ENCODE measurements at places on chromosomes 3 and 15.

DNA sequence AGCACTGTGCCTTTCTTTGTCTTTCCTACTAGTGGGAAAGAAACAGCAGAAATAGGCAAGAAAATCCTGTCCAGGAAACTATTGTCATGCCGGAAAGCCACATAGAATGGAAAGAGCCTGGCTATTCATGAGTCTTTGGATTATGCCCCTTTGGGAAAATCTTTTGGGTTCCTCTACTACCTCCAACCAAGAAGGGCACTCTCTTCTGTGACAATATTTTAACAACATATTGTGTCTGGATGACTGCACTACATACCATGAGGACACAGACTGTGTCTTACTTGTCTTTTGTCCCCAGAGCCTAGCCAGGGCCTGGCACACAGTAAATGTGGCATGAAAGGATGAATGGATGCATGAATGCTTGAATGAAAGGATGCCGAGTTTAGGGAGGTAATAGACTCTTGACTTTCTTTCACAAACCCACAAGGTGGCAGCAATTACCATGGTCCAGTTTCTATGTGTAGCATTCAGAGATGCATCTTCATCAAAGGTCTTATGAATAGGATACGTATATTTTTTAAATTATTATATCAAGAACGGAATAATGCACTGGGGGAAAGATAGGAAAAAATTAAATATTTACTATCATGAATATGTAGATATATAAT, 30.3 kb downstream of the ARL14 start:
- H3K4me3 ChIP-seq, result no peak overlapping the region
- no peaks in the 10 kb centered on the region for H3K27me3 ChIP-seq
- no peak overlapping the region for H3K27ac ChIP-seq
- no peaks in the 10 kb centered on the region for H3K36me3 ChIP-seq
- no peaks in the 10 kb centered on the region for H3K4me1 ChIP-seq

GRCh38 chr15:62792986-62793751, 249.4 kb upstream of the TPM1 start:
- H3K4me1 ChIP-seq, result no peaks in the 10 kb centered on the region
- H3K27me3 ChIP-seq, result no peaks in the 10 kb centered on the region
- no peak overlapping the region for H3K27ac ChIP-seq
- no peak for DNase-seq

GRCh38 chr15:66508293-66508883, 3.3 kb downstream of the ZWILCH start:
- DNase-seq, result no peak
- no peaks in the 10 kb centered on the region for H3K27me3 ChIP-seq
- peaks cover 1% of the 10 kb centered on the region for H3K36me3 ChIP-seq
- no peak overlapping the region for H3K27ac ChIP-seq
- H3K4me3 ChIP-seq, result no peak overlapping the region

DNA sequence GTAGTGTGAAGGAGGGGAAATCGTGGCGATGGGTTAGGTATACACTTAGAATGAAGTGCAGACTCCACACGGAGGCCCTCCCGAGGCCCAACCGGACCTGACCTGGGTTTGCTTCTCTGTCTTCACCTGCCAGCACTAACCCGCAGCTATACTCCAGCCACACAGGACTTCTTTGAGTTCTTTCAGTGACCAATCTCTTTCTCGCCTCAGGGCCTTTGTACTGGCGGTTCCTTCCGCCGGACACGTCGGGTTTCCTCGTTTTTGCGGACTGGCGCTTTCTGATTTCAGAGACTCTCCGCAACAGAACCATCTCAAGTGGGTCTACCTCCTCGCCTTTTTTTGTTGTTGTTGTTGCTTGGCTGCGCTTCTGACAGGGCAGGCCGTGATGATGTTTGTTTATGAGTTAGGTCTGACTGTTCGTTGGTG, at the start of gene NEIL1:
Gene NEIL1 (plus strand): TSS at position 244 of the 426 bp plus-strand sequence. CDS start 1,867 bp downstream, outside the sequence.
- H3K36me3 ChIP-seq, result no peaks in the 10 kb centered on the region
- H3K4me3 ChIP-seq, result peak within 1 kb of the TSS; percentile 72
- peaks cover 36% of the 10 kb centered on the region for H3K4me1 ChIP-seq
- DNase-seq, result no peak
- H3K27ac ChIP-seq, result peak within 1 kb of the TSS; percentile 58
- H3K27me3 ChIP-seq, result no peaks in the 10 kb centered on the region

DNA sequence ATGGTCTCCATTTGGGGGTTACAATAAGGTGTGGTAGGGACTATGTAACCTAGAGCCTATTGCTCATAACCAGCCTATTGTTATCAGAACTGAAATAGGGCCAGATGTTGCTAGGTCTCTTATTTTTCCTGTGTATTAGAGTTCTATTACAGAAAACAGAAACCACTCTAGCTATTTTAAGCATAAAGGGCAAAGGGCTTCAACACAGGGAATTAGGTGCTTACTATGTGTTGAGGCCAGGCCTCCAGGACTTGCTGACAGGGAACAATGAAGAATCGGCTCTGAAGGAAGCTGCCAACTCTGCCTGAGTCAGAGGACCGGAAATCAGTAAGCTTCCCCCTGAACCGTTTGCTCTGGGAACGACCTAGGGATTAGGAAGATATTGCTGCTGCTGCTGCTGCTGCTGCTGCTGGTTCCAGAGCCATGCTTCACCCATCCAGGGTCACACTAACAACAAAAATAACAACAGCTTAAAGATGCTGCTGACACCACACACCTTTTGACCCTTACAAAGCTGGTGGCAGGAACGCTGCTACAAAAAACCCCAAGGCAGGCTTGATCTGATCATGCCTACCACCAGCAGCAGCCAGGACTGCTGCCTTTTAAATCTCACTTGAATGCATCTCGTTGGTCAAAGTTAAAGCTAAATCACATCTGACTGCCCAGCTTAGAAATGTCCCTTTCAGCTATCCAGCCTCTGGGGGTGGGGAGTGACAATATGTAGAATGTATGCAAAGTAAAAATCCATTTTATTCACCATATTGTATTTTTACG, 276.9 kb upstream of the IL12A start:
- H3K4me1 ChIP-seq, result no peaks in the 10 kb centered on the region
- no peak overlapping the region for H3K27ac ChIP-seq
- H3K4me3 ChIP-seq, result no peak overlapping the region
- no peak for DNase-seq
- no peaks in the 10 kb centered on the region for H3K27me3 ChIP-seq

DNA sequence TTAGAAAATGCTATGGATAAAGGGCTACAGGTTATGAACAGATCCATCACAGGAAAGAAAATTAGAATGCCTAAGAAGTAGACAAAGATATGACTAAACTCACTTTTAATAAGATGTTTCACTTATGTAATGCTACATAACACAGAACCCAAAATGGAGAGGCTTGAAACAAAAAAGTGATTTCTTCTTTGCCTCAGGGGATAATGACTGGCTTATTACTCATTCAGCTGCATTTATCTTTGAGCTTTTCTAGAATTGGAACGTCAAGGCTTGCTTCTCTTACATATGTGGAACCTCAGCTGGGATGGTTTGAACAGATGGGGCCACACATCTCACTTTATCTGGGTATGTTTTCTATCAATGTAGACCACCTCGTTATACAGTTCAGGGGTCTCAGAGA, 120.6 kb upstream of the EPHA3 start:
- no peaks in the 10 kb centered on the region for H3K27me3 ChIP-seq
- no peak overlapping the region for H3K4me3 ChIP-seq
- no peaks in the 10 kb centered on the region for H3K4me1 ChIP-seq
- no peaks in the 10 kb centered on the region for H3K36me3 ChIP-seq

DNA sequence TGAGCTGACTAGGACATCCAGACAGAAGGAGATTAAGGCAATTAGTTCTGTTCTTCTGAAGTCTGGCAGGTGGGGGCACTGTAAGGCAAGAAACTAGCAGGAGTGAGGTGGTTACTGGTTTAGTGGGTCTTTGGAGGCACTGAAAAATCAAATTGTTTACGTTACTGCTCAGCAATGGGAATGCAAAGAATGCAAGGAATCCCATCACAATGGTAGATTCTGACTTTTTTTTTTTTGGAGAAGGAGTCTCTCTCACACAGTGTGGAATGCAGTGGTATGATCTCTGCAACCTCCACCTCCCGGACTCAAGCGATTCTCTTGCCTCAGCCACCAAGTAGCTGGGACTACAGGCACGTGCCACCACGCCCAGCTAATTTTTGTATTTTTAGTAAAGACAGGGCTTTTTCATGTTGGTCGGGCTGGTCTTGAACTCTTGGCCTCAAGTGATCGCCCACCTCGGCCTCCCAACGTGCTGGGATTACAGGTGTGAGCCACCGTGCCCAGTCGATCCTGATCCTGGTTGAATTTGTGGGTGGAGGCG, 16.4 kb downstream of the FAM107A start:
- no peaks in the 10 kb centered on the region for H3K27me3 ChIP-seq
- no peak overlapping the region for H3K4me3 ChIP-seq
- no peaks in the 10 kb centered on the region for H3K36me3 ChIP-seq
- H3K27ac ChIP-seq, result no peak overlapping the region

DNA sequence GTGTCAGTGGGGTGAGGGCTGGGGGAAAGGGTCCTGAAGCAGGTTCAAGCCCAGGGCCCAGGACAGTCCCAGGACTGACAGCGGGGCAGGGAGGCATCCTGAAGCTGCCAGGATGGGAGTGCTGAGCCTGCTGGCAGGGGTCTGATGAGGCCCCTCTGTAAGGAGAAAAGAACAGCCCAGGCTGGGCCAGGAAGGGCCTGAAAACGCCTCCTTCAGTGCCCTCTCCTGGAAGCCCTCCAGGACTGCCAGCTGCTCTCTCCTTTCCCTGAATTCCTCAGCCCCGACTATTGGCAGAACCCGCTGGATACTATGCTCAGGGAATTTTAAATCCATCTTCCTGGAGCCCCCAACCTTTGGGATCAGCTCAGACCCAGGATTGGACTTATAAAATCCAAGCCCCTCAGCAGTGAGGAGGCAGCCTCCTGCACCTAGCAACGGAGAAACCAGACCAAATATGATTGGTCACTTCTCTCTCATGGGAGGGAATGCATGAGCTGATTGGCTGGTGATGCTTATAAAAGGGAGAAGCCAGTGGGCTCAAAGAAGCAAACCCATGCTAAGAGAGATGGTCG, 203.5 kb upstream of the LINGO1 start:
- no peaks in the 10 kb centered on the region for H3K27me3 ChIP-seq
- H3K36me3 ChIP-seq, result no peaks in the 10 kb centered on the region
- DNase-seq, result no peak
- no peak overlapping the region for H3K27ac ChIP-seq

GRCh38 chr15:80121546-80121945, 31.3 kb upstream of the FAH start:
- H3K4me1 ChIP-seq, result no peaks in the 10 kb centered on the region
- no peak overlapping the region for H3K4me3 ChIP-seq
- H3K36me3 ChIP-seq, result peaks cover 6% of the 10 kb centered on the region
- no peak overlapping the region for H3K27ac ChIP-seq
- no peaks in the 10 kb centered on the region for H3K27me3 ChIP-seq

- H3K36me3 ChIP-seq, result no peaks in the 10 kb centered on the region
- H3K4me3 ChIP-seq, result no peak overlapping the region
- H3K27ac ChIP-seq, result no peak overlapping the region
- H3K4me1 ChIP-seq, result peaks cover 28% of the 10 kb centered on the region
- DNase-seq, result no peak
These were observed 117.5 kb downstream of the TPRG1 start for GRCh38 chr3:189289251-189289650.

GRCh38 chr15:64185146-64185911, 22.5 kb upstream of the PPIB start:
- H3K27me3 ChIP-seq, result no peaks in the 10 kb centered on the region
- H3K36me3 ChIP-seq, result peaks cover 15% of the 10 kb centered on the region
- H3K4me1 ChIP-seq, result no peaks in the 10 kb centered on the region
- H3K4me3 ChIP-seq, result no peak overlapping the region
- H3K27ac ChIP-seq, result no peak overlapping the region
- no peak for DNase-seq

GRCh38 chr3:17091910-17092582, 207.3 kb downstream of the PLCL2 start:
- DNase-seq, result no peak
- no peaks in the 10 kb centered on the region for H3K36me3 ChIP-seq
- H3K4me3 ChIP-seq, result no peak overlapping the region
- H3K27me3 ChIP-seq, result no peaks in the 10 kb centered on the region

GRCh38 chr15:63502843-63503738, 1.3 kb upstream of the USP3 start:
- H3K4me3 ChIP-seq, result peak overlapping the region; percentile 63
- no peaks in the 10 kb centered on the region for H3K27me3 ChIP-seq
- H3K36me3 ChIP-seq, result no peaks in the 10 kb centered on the region
- peak overlapping the region; percentile 98 for H3K27ac ChIP-seq
- peak; percentile 74 for DNase-seq

DNA sequence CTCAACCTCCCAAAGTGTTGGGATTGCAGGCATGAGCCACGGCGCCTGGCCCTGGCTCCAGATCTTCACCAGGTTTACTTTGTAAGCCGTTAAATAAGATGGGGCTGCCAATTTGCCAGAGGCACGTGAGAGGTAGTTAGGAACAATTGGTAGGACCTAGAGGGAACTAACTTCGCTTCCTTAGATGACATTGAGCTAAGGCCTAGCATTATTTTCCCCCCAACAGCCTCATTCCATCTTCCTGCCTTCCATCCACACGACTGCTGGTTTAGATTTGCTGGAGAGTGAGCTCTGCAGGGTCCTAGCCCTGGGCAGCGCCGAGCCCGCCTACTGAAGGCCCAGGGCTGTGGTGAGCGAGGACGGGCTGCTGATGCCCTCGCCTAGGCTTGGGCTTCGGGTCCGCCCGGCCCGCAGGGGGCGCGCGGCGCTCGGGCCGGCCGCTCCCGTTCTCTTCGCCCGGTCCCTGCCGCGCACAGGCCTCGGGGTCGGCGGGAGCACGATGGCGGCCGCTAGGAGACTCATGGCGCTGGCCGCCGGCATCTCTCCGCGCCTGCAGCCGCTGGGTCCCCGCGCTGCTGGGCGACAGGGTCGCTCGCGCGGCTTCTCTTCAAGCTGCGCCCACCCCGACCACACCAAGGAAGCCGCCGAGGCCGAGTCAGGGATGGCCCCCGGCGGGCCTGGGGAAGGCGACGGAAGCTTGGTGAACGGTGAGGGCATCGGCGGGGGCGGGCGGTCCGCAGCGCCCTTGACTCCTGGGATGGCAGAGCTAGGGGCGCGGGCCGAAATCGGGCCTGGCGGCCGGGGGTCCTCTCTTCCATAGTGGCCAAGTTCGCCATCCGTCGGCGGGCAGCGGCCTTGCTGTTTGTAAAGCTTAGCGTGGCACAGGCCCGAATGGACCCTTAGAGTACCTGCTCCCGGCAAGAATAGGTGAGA, 21.9 kb downstream of the DHX30 start:
- peaks cover 17% of the 10 kb centered on the region for H3K36me3 ChIP-seq
- no peaks in the 10 kb centered on the region for H3K27me3 ChIP-seq
- peak overlapping the region; percentile 91 for H3K4me3 ChIP-seq
- peak overlapping the region; percentile 85 for H3K27ac ChIP-seq

GRCh38 chr3:150180334-150180733, 209.6 kb upstream of the PFN2 start:
- no peaks in the 10 kb centered on the region for H3K27me3 ChIP-seq
- no peak overlapping the region for H3K27ac ChIP-seq
- H3K4me3 ChIP-seq, result no peak overlapping the region
